Aorta (tissue), 5 donors: ENCODE measurements at places on chromosomes 6 and 20. TPM values are rescaled to one million over a fixed set of nuclear protein-coding genes. Genes with fewer than 3 reads are reported as not detected.

Gene AGER
- 12.7 TPM for total RNA-seq

- no peaks in the 10 kb centered on the region for H3K4me1 ChIP-seq
- no peaks in the 10 kb centered on the region for H3K36me3 ChIP-seq
- DNase-seq: no peak
- H3K27ac ChIP-seq: no peak overlapping the region
- H3K4me3 ChIP-seq: no peak overlapping the region
- H3K27me3 ChIP-seq: no peaks in the 10 kb centered on the region
Observed at GRCh38 chr20:61289166-61289565, 37.1 kb downstream of the CDH4 start.

Gene SOX4
- total RNA-seq: 25.2 TPM

Gene PM20D2
- 23.5 TPM for total RNA-seq

DNA sequence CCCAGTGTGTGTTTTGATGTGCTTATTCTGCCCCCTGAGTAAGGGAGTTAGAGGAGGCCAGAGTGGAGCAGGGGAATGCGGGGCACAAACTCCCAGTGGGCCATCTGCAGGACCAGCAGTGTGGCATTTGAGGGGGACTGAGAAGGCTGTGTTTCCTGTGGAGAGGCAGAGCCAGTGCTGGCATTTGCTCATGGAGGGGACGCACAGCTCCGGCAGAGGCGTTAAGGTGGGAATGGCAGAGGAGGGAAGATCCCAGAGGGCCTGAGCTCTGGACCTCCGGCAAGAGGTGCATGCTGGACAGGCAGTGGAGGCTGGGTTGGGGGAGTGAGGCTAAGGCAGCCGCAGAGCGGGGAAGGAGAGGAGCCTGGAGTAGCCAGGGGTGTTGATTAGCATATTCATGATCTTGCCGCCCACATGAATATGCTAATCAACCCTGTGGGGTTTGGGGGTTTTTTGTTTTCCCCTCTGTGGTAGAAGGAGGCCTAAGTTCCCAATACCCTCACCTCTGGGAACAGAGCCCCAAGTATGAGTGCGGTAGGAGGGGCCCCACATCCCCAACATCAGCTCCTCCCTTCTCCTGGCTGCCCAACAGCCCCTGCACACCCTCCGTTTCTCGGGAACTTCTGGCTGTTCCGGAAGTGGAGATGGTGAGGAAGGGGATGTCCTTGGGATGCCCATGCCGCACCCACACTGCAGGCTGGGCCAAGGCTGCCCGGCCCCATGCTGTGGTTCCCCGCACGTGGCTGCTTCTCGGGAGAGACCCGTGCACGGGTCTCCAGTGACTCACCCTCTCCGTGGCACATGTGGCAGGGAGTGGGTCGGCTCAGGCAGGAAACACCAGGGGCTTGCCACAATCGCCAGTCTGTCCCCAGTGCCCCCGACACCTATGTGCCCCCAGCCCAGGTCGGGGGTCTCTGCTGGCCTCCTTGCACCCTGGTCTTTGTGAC, 33.8 kb downstream of the DLGAP4 start:
- peak; percentile 17 for DNase-seq
- no peaks in the 10 kb centered on the region for H3K4me1 ChIP-seq
- no peak overlapping the region for H3K27ac ChIP-seq
- no peaks in the 10 kb centered on the region for H3K27me3 ChIP-seq

Gene LTA
- total RNA-seq: not detected

DNA sequence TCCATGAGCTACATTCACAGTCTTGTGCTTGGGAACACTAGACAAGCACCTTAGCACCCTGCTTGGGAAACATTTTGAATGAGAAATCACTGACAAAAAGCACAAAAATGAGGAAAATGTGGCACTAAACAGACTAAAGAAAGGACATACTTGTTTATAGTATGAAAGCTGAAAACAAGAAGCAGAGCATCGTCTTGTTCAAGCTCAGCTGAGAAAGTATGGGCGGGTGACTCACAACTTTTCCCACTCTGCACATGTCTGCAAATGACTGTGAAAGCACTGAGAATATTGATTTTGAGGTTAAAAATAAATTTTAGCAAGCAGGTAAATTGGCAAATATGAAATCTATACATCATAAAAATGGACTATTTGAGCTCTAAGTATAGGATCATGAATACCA, 725.3 kb downstream of the COL12A1 start:
- no peak overlapping the region for H3K27ac ChIP-seq
- no peaks in the 10 kb centered on the region for H3K27me3 ChIP-seq
- H3K4me3 ChIP-seq: no peak overlapping the region
- no peak for DNase-seq
- H3K4me1 ChIP-seq: no peaks in the 10 kb centered on the region

DNA sequence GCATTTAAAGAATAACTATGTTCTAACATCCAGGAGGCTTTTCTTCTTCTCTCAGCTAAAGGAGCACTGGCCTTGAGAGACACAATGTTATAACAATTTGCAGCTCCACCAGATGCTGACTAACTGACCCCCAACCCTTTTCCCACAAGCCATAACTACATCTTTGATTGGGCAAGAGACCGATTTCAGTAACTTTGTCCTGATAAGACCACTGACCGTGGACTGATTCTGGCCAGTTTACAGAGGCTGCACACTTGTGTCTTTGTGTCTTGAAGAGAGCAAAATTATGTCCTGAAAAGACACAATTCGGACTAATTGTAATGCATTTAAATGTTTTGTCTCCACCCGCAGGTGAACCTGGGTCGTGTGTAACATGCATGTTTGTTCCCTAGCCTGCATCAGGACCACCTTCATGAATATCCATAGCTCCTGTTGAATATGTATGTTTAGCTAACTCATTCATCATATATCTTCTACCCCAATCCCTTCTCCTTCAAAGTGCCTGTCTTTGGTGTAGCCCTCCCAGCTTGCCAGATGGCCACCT, 22.3 kb downstream of the ABRACL start:
- H3K36me3 ChIP-seq: no peaks in the 10 kb centered on the region
- H3K27ac ChIP-seq: no peak overlapping the region
- no peak overlapping the region for H3K4me3 ChIP-seq
- peaks cover 2% of the 10 kb centered on the region for H3K4me1 ChIP-seq

- H3K27me3 ChIP-seq: no peaks in the 10 kb centered on the region
- no peaks in the 10 kb centered on the region for H3K4me1 ChIP-seq
- H3K27ac ChIP-seq: no peak overlapping the region
- no peak for DNase-seq
- H3K4me3 ChIP-seq: no peak overlapping the region
Observed at GRCh38 chr6:131646249-131646670, 9.2 kb downstream of the ENPP3 start.

Gene PNPLA1
- 0.23 TPM for total RNA-seq

Gene MRAP2
- 74.4 TPM for total RNA-seq

DNA sequence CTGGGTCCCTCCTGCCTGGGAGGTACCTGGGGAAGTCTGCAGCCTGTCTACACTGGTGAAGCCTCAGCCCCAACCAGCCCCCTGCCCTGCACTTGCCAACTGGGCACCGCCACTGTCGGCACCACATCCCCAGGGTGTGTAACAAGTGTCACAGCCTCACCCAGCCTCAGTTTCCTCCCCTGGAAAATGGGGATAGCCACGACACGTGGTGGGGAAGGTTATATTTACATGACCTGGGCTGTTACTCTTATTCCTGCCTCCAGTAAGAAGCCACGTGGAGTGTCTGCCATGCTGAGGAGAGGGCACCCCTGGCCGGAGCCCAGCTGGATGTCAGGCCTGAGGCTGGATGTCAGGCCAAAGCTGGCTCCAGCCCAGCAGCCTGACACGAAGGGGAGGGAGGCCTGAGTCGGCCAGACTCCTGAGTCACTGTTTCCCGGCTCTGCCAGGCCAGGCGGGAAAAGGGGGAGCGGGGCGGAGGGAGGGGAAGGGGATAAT, 44.9 kb downstream of the SNAI1 start:
- H3K27ac ChIP-seq: peak overlapping the region; percentile 41
- peak; percentile 93 for DNase-seq
- no peak overlapping the region for H3K4me3 ChIP-seq
- H3K4me1 ChIP-seq: no peaks in the 10 kb centered on the region

- H3K27me3 ChIP-seq: no peaks in the 10 kb centered on the region
- no peak for DNase-seq
- H3K36me3 ChIP-seq: no peaks in the 10 kb centered on the region
- no peak overlapping the region for H3K4me3 ChIP-seq
- no peak overlapping the region for H3K27ac ChIP-seq
- H3K4me1 ChIP-seq: no peaks in the 10 kb centered on the region
Observed at GRCh38 chr6:12890171-12890790, 173.7 kb downstream of the PHACTR1 start.

Gene HLA-DQB1
- total RNA-seq: 35.9 TPM

- H3K4me1 ChIP-seq: no peaks in the 10 kb centered on the region
- H3K36me3 ChIP-seq: no peaks in the 10 kb centered on the region
- no peak for DNase-seq
Observed at GRCh38 chr20:8356806-8357205, 224.7 kb downstream of the PLCB1 start.

Gene CD24
- total RNA-seq: 8.0 TPM

DNA sequence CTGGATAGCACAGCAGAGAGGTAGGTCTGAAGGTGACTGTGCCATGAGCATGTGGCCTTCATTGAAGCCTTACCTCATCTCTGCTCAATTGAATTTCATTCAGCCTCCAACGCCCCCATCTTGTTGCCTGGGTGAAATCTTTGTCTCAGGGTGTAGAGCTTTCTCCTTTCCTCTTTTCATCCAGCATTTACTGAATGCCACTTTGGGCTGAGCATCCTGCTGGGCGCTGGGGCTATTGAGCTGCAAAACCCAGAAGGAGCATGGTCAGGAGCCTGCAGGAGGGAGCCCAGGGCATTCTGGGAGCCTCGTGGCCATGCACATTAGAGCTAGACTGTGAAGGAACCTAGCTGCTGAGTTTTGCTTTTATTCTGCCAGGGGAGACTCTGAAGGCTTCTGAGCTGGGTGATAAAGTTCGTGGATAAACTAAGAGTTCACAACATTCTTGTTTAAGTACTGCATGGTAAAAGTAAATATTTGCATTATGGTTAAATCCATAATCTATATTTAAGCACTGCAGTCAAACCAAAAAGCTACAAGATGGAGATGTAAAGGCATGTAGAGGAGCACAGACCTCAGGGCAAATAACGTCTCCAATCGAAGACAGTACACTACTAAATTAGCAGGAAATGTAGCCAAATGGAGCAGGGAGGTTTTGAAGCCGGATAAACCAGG, 13.2 kb upstream of the ASXL1 start:
- no peak overlapping the region for H3K4me3 ChIP-seq
- H3K36me3 ChIP-seq: no peaks in the 10 kb centered on the region
- H3K27ac ChIP-seq: no peak overlapping the region
- H3K4me1 ChIP-seq: no peaks in the 10 kb centered on the region
- no peaks in the 10 kb centered on the region for H3K27me3 ChIP-seq

GRCh38 chr6:13282393-13283069, 45.8 kb downstream of the TBC1D7 start:
- DNase-seq: no peak
- H3K4me1 ChIP-seq: no peaks in the 10 kb centered on the region
- no peak overlapping the region for H3K27ac ChIP-seq
- H3K36me3 ChIP-seq: peaks cover 5% of the 10 kb centered on the region

DNA sequence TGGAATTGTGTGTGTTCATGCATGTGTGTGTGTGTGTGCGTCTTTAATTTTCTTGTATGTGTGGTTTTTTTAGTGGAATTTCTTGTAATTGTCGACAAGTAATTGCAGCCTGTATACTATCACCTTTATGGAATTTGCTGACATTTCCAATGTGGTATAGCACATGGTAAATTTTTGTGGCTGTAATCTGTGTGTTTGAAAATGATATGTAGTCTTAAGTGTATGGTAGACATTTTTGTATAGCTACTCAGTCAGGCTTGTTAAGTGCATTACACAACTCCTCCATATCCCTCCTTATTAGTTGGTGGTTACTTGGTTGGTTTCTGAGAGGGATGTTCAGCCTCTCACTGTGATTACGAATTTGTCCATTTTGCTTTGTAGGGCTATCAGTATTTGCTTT, 384.5 kb upstream of the HSF2 start:
- H3K4me1 ChIP-seq: no peaks in the 10 kb centered on the region
- no peaks in the 10 kb centered on the region for H3K27me3 ChIP-seq
- H3K27ac ChIP-seq: no peak overlapping the region
- DNase-seq: no peak
- no peak overlapping the region for H3K4me3 ChIP-seq

Gene PRDM13
- total RNA-seq: not detected

- no peak overlapping the region for H3K27ac ChIP-seq
- no peaks in the 10 kb centered on the region for H3K36me3 ChIP-seq
- no peaks in the 10 kb centered on the region for H3K27me3 ChIP-seq
- H3K4me1 ChIP-seq: no peaks in the 10 kb centered on the region
Observed at GRCh38 chr20:58514321-58515232, 622 bp downstream of the APCDD1L start.

Gene HSPA1B
- total RNA-seq: 155 TPM

GRCh38 chr6:136486357-136486756, 63.9 kb downstream of the MAP7 start:
- no peaks in the 10 kb centered on the region for H3K4me1 ChIP-seq
- no peak overlapping the region for H3K27ac ChIP-seq
- H3K27me3 ChIP-seq: no peaks in the 10 kb centered on the region
- H3K36me3 ChIP-seq: no peaks in the 10 kb centered on the region
- no peak for DNase-seq

Gene RNGTT
- 12.8 TPM for total RNA-seq

DNA sequence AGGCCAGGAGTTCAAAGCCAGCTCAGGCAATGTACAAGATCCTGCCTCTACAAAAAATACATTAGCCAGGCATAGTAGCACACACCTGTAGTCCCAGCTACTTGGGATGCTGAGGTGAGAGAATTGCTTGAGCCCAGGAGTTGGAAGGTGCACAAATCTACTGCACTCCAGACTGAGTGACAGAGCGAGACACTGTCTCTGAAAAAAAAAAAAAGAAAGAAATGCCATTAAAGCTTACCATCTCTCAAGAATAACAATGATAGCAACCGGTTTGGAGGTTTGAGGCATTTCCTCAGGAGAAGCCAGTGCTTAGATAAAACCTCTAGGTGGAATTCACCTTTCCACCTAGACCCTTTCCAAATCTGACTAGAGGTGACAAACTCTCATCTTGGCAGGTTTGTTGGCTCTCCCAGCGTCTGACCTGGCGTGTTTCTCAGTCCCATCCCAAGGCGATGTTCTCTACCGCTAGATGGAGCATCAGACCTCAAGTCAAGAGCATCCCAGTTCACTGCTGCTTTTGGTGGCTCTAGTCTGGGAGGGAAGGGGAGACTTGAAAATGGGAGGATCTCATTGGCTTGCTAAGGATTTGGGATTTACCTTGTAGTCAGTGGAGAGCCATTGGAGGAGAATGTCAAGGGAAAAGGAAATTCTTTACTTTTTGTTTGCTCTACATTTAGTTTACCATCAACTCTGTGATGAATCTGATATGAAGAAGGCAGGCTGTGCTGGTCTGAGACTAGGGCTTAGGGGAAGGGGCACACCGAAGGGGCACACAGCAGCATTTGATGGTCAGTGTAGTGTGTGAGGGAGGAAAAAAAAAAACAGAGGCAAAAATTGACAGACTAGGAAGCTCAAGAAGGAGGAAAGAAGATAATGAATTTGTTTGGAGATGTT, 67.9 kb downstream of the NCOA7 start:
- H3K27ac ChIP-seq: no peak overlapping the region
- peaks cover 2% of the 10 kb centered on the region for H3K36me3 ChIP-seq
- no peaks in the 10 kb centered on the region for H3K27me3 ChIP-seq
- no peaks in the 10 kb centered on the region for H3K4me1 ChIP-seq

- H3K27me3 ChIP-seq: no peaks in the 10 kb centered on the region
- H3K4me1 ChIP-seq: peaks cover 7% of the 10 kb centered on the region
- H3K27ac ChIP-seq: peak within 1 kb of the TSS; percentile 95
- DNase-seq: peak; percentile 96
Observed at GRCh38 chr6:131950767-131951575, at the start of gene CCN2. TSS of gene CCN2 (minus strand) at chr6:131951372. CDS start at chr6:131951172, 200 bp downstream.

- no peaks in the 10 kb centered on the region for H3K27me3 ChIP-seq
- no peaks in the 10 kb centered on the region for H3K4me1 ChIP-seq
- H3K27ac ChIP-seq: no peak overlapping the region
- no peaks in the 10 kb centered on the region for H3K36me3 ChIP-seq
- no peak for DNase-seq
- H3K4me3 ChIP-seq: no peak overlapping the region
Observed at GRCh38 chr20:15045246-15045645, 707.8 kb upstream of the FLRT3 start.
